ENCODE measurements at places on chromosomes 2 and 18.

- no peak for DNase-seq
These were observed 133.9 kb upstream of the KLHL14 start for GRCh38 chr18:32906506-32907310.

GRCh38 chr2:215320102-215320501, 8.2 kb downstream of the ATIC start:
- DNase-seq, result no peak

DNA sequence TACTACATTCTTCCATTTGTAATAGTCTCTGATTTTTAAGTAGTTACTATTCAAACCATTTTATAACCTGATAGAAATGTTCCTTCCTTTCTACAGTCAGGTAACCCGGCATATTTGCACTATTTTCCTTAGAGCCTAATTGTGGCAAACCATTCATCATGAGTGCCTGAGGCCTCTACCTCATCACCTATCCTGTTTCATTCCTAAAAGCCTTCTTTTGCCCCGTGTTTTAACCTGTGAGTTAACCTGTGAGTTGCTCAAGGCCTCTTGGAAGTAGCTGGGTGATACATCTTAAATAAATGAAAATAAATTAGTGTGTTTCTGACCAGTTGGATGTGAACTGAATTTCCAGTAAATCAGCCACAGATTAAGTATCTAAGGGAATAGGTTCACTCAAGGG, 6.5 kb upstream of the KLHL29 start:
- DNase-seq, result no peak

- no peak for DNase-seq
These were observed 199.9 kb downstream of the MEIS1 start for GRCh38 chr2:66634784-66635183.

- no peak for DNase-seq
These were observed 9.1 kb upstream of the TPRKB start for GRCh38 chr2:73746015-73746876.

- DNase-seq, result no peak
These were observed 259.9 kb downstream of the EIPR1 start for GRCh38 chr2:3117650-3118216.

Data from HT-29 (cell line).